ENCODE measurements at places on chromosomes 13 and 19.

GRCh38 chr13:96744367-96745331, 249.6 kb downstream of the OXGR1 start:
- DNase-seq: no peak

GRCh38 chr13:66546534-66547379, 683.4 kb downstream of the PCDH9 start:
- no peak for DNase-seq

GRCh38 chr19:23482829-23483228, 87.6 kb upstream of the ZNF91 start:
- no peak for DNase-seq

DNA sequence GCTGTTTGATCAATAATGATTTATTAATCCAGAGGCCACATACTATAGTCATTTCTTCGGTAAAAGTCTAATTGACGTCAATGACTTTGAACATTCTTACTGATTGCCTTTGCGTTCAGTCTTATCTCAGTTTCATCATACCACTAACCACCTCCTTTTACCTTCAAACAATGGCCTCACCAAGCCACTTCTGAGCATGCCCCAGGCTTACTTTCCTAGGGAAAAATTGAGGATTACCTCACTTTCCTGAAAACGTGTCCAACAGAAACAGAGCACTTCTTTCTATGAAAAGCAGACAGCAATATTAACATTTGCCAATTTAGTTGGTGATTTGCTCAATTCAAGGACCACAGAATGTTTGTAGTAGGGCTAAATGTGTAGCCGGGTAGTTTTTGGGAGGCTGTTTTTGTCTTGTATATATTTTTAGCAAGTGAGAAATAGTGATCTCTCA, 157.6 kb downstream of the KLF5 start:
- no peak for DNase-seq

DNA sequence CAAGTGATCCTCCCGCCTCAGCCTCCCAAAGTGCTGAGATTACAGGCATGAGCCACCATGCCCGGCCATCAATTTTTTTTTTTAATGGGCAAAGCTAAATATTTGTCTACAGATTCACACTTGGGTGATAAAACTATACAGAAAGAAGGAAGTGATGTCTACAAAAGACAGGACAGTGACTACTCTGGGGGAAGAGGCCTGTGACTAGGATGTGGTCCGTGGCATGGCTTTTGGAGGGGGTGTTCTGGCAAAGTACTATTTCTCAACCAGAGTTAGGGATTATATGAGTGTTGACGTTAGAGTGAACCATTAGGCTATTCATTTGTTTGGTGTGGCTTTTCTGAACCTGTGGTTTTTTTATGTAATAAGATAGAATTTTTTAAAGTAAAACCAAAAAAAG, 42.7 kb downstream of the INSR start:
- no peak for DNase-seq

- no peak for DNase-seq
Observed at GRCh38 chr19:2251106-2252054, 2.3 kb downstream of the AMH start.

All from CD4-positive, alpha-beta T cell (primary cell).